Aorta (tissue), 5 donors: ENCODE measurements at places on chromosomes 5 and 9. TPM values are rescaled to one million over a fixed set of nuclear protein-coding genes. Genes with fewer than 3 reads are reported as not detected.
A peak's percentile ranks its signal among the peaks of the same experiment; 100 is the strongest.

DNA sequence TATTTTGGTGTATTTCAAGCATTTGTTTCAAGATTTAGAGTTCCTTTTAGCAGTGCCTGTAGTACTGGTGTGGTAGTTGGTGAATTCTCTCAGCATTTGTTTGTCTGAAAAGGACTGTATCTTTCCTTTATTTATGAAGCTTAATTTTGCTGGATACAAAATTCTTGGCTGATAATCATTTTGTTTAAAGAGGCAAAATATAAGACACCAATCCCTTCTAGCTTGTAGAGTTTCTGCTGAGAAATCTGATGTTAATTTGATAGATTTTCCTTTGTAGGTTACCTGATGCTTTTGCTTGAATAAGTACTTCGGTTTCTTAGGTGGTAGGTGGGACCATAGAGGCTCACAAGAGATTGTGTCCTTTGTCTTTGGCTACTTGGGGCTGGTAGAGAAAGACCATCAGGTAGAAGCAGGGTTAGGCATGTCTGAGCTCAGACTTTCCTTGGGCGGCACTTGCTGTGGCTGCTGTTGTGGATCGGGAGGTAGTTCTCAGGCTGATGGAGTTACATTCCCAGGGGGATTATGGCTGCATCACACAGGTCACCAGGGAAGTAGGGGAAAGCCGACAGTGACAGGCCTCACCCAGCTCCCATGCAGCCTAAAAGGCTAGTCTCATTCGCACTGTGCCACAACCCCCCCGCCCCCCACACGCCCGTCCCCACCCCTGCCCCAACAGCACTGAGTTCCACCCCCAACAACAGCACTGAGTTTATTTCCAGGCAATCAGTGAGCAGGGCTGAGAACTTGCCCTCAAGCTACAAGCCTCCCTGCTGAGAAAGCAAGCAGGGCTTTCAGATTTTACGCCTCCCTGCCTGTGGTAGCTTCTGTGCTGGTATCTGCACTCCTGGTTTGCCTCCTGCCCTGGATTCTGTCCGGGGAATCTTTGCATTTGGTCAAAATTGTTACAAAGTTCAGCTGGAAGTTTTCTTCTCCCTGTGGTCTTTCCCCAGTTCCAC, 127.1 kb upstream of the GLRA1 start:
- H3K27me3 ChIP-seq, result no peaks in the 10 kb centered on the region
- no peak overlapping the region for H3K27ac ChIP-seq
- no peaks in the 10 kb centered on the region for H3K4me1 ChIP-seq
- DNase-seq, result no peak
- H3K4me3 ChIP-seq, result no peak overlapping the region

- no peaks in the 10 kb centered on the region for H3K27me3 ChIP-seq
- H3K4me1 ChIP-seq, result no peaks in the 10 kb centered on the region
- no peaks in the 10 kb centered on the region for H3K36me3 ChIP-seq
- DNase-seq, result no peak
- H3K4me3 ChIP-seq, result no peak overlapping the region
- H3K27ac ChIP-seq, result peak overlapping the region; percentile 41
Observed at GRCh38 chr9:110192531-110193261, 15.3 kb downstream of the C9orf152 start.

GRCh38 chr9:14258156-14258555, 55.8 kb downstream of the NFIB start:
- H3K4me3 ChIP-seq, result no peak overlapping the region
- no peaks in the 10 kb centered on the region for H3K27me3 ChIP-seq
- peaks cover 14% of the 10 kb centered on the region for H3K4me1 ChIP-seq
- no peak for DNase-seq
- H3K27ac ChIP-seq, result no peak overlapping the region
- H3K36me3 ChIP-seq, result no peaks in the 10 kb centered on the region

DNA sequence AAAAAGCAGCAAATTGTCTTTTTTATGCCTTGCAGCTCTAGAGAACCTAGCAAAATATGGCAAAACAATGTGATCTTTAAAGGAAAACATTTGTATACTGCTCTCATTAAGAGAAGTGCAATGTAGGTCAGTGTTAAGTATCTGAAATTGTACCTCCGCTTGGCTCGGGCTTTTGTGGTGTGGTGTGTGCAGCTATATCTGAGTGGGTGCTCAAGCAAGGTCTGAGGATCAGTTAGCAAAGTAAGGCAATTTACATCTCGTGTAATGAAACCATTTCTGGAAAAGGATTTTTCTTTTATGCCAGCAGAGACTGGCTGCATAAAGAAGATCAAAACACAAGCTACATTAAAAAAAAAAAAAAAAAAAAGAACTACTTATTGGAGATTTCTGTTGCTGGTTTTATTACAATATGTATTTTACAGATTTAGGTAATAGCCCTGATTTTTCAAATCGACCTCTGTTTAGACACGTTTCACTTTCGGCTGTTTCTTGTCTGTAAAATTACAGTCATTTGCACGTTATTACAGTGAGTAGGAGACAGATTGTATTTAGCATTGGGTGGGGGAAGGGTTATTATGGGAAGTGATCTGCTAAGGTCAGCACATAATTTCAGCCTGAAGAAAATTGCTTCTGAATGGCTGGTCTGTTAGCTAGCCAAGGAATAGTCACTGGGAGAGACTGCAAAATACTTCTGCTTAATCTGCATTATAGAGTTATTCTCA, 7.9 kb upstream of the ZNF608 start:
- H3K36me3 ChIP-seq, result no peaks in the 10 kb centered on the region
- H3K4me3 ChIP-seq, result no peak overlapping the region
- no peak for DNase-seq

The SLC25A2 gene
- not detected for polyA plus RNA-seq

The HMMR gene
- polyA plus RNA-seq, result 0.75 TPM

The MSX2 gene
- polyA plus RNA-seq, result 0.82 TPM

GRCh38 chr9:111003182-111003581, 35.1 kb downstream of the LPAR1 start:
- no peak for DNase-seq
- peaks cover 2% of the 10 kb centered on the region for H3K4me1 ChIP-seq
- no peak overlapping the region for H3K27ac ChIP-seq
- H3K27me3 ChIP-seq, result no peaks in the 10 kb centered on the region

- H3K4me3 ChIP-seq, result no peak overlapping the region
- H3K36me3 ChIP-seq, result no peaks in the 10 kb centered on the region
- H3K27ac ChIP-seq, result no peak overlapping the region
- no peaks in the 10 kb centered on the region for H3K27me3 ChIP-seq
- no peaks in the 10 kb centered on the region for H3K4me1 ChIP-seq
- no peak for DNase-seq
Observed at GRCh38 chr5:56147106-56147505, 86.0 kb downstream of the ANKRD55 start.

GRCh38 chr5:179261301-179262125, 83.7 kb downstream of the ADAMTS2 start:
- H3K36me3 ChIP-seq, result no peaks in the 10 kb centered on the region
- H3K4me1 ChIP-seq, result no peaks in the 10 kb centered on the region
- no peaks in the 10 kb centered on the region for H3K27me3 ChIP-seq
- H3K4me3 ChIP-seq, result no peak overlapping the region
- no peak overlapping the region for H3K27ac ChIP-seq

DNA sequence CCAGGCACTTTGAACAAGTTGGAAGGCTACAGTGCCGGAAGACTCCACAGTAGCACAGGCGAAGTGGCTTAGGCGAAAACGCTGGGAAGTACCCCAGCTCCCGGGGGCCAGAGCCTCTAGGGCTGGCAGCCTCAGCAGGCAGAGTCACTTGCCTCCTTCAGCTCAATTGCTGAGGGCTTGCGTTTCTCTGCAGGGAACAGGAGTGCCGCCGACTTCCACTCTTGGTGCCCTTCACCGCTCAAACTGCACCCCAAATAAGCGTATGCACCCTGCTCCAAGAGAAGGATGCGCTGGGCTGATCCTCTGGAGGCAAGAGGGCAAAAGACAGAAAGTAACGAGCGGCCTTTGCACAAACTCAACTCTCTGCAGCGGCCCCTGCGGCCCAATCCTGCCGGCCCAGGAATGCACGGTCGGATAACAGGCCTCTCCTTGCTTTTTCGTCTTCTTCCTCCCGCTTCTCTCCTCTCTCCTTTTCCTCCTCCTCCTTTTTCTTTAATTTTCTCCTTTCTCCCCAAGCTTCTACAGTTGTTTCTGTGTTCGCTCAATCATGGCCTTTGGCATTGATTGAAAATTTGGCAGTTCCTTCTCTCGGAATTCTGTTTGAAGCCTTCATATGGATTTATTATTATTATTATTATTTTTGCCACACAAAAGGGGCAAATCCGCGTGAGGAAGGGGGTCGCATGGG, 1.1 kb upstream of the S1PR3 start:
- H3K36me3 ChIP-seq, result no peaks in the 10 kb centered on the region
- DNase-seq, result no peak
- no peak overlapping the region for H3K4me3 ChIP-seq
- peaks cover 5% of the 10 kb centered on the region for H3K4me1 ChIP-seq
- no peaks in the 10 kb centered on the region for H3K27me3 ChIP-seq

The CACNA1B gene
- polyA plus RNA-seq, result under 0.01 TPM

- no peaks in the 10 kb centered on the region for H3K36me3 ChIP-seq
- H3K27ac ChIP-seq, result no peak overlapping the region
- H3K27me3 ChIP-seq, result no peaks in the 10 kb centered on the region
- no peaks in the 10 kb centered on the region for H3K4me1 ChIP-seq
- DNase-seq, result no peak
Observed at GRCh38 chr5:167684251-167684650, 607.2 kb upstream of the WWC1 start.

- no peak overlapping the region for H3K27ac ChIP-seq
- H3K36me3 ChIP-seq, result no peaks in the 10 kb centered on the region
- no peaks in the 10 kb centered on the region for H3K4me1 ChIP-seq
- H3K4me3 ChIP-seq, result no peak overlapping the region
- no peaks in the 10 kb centered on the region for H3K27me3 ChIP-seq
Observed at GRCh38 chr5:43232943-43233833, 41.2 kb downstream of the NIM1K start.

The C5orf52 gene
- not detected for polyA plus RNA-seq

DNA sequence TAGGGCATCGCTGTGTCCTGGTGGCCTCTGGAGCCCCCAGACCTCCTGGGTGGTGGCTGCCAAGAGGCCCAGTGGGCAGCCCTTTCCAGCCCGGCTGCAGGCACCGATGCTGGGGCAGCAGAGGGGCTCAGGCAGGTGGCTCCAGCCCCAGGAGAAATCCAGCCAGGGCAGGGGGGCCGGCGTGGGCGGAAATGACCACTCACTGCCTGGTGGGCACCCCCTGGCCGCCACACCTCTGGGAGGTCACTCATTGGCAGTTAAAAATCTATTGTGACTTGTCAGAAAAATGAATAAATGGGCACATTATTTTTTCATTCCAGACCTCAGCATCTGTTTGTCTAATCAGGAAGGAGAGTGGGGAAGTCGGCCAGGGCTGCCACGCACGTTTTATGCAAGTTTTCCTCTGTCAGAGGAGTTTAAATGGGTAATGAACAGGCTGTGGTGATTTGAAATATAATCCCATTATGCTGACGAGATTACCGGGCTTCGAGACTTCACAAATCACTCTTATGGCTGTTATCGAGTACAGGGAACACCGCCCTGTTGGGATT, 171.9 kb downstream of the GAPVD1 start:
- no peak overlapping the region for H3K4me3 ChIP-seq
- H3K4me1 ChIP-seq, result no peaks in the 10 kb centered on the region
- H3K27me3 ChIP-seq, result no peaks in the 10 kb centered on the region
- no peak overlapping the region for H3K27ac ChIP-seq
- H3K36me3 ChIP-seq, result no peaks in the 10 kb centered on the region

GRCh38 chr9:108671176-108671575, 184.6 kb downstream of the ACTL7B start:
- H3K27me3 ChIP-seq, result no peaks in the 10 kb centered on the region
- H3K4me3 ChIP-seq, result no peak overlapping the region
- no peak overlapping the region for H3K27ac ChIP-seq
- DNase-seq, result no peak
- no peaks in the 10 kb centered on the region for H3K36me3 ChIP-seq

The C8G gene
- 1.8 TPM for polyA plus RNA-seq

The ST6GALNAC4 gene
- polyA plus RNA-seq, result 25.5 TPM

- no peak overlapping the region for H3K4me3 ChIP-seq
- H3K4me1 ChIP-seq, result peaks cover 8% of the 10 kb centered on the region
- no peak overlapping the region for H3K27ac ChIP-seq
- no peaks in the 10 kb centered on the region for H3K27me3 ChIP-seq
- DNase-seq, result no peak
- H3K36me3 ChIP-seq, result no peaks in the 10 kb centered on the region
Observed at GRCh38 chr9:37989701-37990100, 79.3 kb downstream of the SHB start.

GRCh38 chr9:38373679-38374078, 18.8 kb upstream of the ALDH1B1 start:
- no peaks in the 10 kb centered on the region for H3K36me3 ChIP-seq
- DNase-seq, result no peak
- H3K4me1 ChIP-seq, result no peaks in the 10 kb centered on the region
- no peaks in the 10 kb centered on the region for H3K27me3 ChIP-seq
- H3K4me3 ChIP-seq, result no peak overlapping the region
